Astrocyte of the cerebellum (primary cell): ENCODE measurements at places on chromosomes 3 and 15.

DNA sequence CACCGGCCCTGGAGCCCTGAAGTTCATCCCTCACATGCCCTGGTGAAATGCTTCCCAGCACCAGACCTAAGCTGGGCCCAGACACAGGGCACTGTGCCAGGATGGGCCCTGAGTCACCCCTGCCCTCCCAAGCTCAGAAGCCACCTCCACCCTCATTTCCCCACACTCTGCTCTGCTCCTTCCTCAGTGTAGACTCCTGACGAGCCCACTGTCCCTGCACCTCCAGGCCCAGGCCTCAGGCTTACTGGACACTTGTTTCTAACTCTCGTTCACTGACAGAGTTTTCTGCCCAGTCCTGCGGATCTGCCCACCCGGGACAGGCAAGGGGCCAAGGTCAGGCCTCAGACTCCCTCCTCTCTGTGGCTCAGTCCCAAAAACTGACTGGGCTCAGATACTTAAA is 112.6 kb upstream of the RNF7 start:
- DNase-seq, result no peak

- DNase-seq, result no peak
Measured at GRCh38 chr15:85316244-85316934, 64.0 kb upstream of the AKAP13 start.

GRCh38 chr3:135874035-135874434 is 91.5 kb upstream of the PPP2R3A start:
- no peak for DNase-seq

DNA sequence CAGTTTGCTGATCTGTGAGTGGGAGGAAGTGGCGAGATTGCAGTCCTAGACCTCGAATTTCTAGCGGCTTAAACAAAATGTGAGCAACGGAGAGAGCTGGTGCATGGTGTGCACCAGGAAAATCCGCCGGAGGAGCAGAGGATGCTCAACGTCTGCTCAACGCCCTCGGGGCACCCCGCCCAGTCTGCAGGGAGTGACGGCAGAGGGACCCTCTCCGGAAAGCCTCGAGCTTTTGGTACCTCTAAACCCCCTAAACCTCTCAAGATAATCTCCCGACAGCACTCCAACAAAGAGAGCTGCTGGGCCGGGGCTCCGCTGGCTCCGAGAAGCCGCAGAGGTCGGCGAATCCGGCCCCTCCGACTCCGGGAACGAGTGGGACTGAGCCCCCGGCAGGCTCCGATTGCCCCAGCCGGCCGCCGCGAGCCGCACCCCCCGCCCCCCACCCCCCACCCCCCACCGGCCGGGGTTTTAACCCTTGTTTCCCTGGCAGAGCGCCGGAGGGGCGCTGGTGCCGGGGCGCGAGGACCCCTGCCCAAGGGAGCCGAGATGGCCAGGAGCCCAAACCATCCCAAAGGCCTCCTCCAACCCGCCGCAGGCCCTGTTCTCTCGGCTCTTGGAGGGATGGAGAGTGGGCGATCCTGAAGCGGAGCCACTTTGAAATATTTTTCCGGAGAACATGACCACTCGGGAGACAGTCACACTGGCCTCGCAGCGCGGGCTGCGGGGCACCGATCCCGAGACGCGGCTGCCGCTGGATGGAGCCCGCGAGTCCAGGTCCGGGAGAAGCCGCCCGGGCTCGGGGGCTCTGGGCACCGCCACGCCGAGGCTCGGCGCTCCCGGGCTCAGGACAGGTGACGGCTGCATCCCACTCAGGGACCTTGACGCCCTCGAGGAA is 1.5 kb downstream of the MEGF11 start:
- DNase-seq, result peak; percentile 8

DNA sequence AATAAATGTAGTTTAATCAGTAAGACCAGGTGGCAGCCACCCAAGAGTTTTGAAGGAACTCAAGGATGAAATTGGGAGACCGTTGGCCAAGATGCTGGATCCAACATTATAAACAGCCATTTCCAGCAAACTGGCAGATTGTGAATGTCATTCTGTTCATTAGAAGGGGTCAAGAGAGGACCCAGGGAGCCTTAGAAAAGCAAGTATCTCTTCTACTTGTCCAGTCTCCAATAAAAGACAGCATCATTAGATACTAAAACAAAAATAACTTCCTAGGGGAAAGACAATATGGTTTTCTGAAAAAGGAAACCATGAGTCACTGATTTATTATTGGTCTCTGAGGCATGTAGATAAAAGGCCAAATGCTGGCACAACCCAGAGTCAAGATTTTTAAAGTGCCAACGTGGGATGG is 67.9 kb downstream of the GADL1 start:
- DNase-seq, result peak; percentile 9

GRCh38 chr3:131819381-131820055 is 215.3 kb downstream of the CPNE4 start:
- no peak for DNase-seq

- DNase-seq, result peak; percentile 66
Measured at GRCh38 chr3:72123908-72124441, 339.0 kb upstream of the PROK2 start.

GRCh38 chr3:31503456-31503855 is 29.3 kb upstream of the STT3B start:
- DNase-seq, result no peak

- DNase-seq, result no peak
Measured at GRCh38 chr15:66051833-66052232, 182.5 kb downstream of the RAB11A start.

DNA sequence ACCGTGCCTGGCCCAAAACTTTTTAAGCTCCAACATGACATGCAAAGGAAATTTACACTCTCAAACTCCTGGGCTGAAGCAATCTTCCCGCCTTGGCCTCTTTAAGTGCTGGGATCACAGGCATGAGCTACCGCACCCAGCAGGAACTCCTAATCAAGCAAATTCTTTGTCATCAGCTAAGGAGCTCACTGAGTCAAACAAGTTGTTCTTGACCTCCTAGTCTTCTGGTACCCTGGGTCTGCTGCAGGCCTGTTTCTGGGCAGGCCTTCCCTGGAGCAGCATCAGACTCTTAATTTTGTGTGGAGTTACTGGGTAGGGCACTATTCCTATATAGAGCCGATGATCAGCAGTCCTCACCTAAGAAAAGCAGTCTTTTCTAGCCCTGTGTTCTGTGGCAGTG is 68.4 kb upstream of the FLNB start:
- no peak for DNase-seq

DNA sequence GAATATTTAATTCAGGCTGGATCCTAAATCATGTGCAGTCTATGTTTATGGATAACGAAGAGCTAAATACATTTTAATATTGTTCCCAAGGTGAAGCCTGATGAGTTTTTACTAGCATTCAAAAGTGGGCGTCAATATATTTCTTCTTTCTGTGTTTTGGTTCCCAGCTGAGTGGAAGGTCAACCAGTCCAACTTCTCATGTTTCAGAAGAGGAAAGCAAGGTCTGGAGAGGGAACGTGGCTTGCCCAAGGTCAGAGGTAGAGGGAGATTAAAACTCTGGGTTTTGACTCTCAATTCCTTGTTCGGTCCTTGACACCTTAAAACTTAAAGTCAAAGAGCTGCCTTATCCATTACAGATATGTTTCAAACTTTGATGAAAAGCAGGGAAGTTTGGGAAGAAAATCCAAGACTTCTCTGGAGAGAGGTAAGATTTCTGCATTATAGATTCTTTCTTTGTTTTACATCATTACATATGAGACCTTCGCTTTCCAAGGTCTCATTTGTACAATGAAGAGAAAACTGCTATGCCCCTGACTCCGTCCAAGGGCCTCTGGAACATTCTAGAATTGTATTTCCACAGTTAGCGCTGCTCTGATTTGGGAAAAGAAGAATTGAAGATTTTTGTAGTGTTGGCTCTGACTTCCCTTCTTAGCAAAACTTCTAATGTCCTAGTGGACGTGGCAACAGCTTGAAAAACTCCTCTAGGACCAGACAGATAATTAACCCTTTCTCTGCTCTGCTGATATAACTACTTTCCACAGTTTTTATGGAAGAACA is 57.7 kb upstream of the HES1 start:
- no peak for DNase-seq

GRCh38 chr15:101024706-101025500 is 105.7 kb downstream of the LRRK1 start:
- DNase-seq, result no peak

GRCh38 chr15:84653584-84653909 is 536 bp downstream of the WDR73 start:
- DNase-seq, result no peak

GRCh38 chr3:71355037-71355436 is 228.5 kb downstream of the FOXP1 start:
- no peak for DNase-seq

- peak; percentile 12 for DNase-seq
Measured at GRCh38 chr3:152779653-152780052, 55.3 kb upstream of the P2RY1 start.

- DNase-seq, result no peak
Measured at GRCh38 chr3:134446800-134447199, 39.0 kb downstream of the ANAPC13 start.
